ENCODE measurements at places on chromosomes 13 and 19.

DNA sequence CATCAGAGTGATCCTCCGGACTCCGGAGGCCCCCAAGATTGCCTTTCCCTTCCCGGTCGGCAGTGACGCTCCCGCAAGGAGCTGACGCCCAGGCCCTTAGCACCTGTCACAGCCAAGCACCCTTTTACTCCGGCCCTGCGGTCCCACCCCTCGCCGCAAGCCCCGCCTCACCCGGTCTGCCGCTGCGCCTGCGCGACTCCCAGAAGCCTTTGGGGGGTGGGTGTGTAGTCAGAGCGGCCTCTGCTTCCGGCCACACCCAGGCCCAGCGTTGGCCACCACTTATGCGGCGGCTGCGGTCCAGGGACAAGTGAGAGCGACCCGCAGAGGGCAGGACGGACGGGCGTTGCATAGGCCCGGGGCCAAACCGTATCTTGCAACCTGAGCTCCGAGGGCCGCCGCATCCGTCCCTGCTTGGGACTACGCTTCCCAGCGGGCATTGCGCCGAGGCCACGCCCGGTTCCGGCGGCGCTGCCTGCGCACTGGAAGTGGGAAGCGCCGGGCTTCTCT is 441 bp upstream of the ZFP28 start:
- peak; percentile 90 for DNase-seq

DNA sequence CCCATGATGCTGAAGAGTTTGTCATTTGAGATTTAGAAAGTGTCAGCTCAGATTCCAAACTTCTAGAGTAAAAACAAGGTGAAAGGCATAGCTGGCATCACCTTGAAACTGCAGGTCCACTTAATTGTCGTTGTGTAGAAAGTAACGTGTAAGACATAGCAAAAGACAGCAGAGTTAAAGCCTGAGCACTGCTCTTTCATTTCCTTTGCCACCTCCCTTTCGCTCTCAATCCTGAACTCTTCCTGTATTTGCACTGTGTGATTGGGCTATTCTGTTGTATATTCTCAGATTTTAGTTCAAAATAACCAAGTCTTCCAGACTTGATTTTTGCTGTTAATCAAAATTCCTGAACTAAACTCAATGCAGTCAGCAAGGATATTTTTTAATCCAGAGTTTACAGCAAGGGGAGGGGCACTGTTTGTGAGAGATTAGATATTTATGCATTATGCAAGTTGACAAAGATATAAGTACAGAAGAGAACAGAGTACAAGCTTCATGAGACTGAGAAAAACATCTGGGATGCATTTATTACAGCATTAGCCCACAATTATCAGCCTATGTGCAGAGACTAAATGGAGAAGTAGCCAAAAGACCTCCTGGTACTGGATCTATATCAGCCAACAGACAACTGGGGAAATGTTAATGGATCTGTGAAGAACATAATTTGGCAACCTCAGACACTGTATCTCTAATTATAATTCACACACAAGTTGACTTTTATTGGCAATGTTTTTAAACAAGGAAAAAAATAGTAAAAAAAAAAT is 328.6 kb downstream of the SUCLA2 start:
- no peak for DNase-seq

GRCh38 chr19:35038623-35039512 is 2.7 kb upstream of the HPN start:
- DNase-seq, result no peak

DNA sequence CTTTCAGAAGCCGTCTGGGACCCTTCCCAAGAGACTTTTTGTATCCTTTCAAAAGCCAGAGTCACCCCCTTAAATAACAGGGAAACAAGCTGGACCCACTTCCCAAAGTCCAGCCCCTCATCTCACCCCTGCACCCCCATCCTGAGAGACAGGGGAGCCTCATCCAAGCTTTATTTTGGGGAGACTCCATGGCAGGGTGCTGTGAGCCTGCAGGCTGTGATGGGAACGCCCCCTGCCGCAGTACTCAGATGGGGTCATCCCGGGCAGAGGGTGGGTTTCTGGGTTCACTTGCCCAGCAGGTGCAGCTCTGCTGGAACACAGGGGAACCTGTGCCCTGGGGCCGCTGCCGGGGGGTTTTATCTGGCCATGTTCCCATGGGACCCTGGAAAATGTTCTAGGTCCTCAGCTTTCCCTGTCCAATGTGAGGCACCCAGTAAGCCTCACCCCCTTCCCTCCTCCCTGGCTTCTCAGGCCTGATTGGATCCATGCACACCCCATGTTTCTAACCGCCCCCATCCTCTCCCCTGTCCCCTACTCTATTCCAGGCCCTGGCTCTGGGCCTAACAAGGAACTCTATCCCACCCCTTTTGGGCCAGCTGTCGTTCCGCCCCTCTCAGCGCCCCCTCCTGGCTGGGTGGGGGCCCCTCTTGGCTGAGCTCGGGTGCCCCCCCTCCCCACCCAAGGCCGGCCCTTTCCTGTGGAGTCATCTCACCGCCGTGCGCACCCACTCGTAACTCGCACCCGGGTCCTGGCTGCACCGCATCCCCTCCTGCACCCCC is 1.0 kb downstream of the HIF3A start:
- no peak for DNase-seq

DNA sequence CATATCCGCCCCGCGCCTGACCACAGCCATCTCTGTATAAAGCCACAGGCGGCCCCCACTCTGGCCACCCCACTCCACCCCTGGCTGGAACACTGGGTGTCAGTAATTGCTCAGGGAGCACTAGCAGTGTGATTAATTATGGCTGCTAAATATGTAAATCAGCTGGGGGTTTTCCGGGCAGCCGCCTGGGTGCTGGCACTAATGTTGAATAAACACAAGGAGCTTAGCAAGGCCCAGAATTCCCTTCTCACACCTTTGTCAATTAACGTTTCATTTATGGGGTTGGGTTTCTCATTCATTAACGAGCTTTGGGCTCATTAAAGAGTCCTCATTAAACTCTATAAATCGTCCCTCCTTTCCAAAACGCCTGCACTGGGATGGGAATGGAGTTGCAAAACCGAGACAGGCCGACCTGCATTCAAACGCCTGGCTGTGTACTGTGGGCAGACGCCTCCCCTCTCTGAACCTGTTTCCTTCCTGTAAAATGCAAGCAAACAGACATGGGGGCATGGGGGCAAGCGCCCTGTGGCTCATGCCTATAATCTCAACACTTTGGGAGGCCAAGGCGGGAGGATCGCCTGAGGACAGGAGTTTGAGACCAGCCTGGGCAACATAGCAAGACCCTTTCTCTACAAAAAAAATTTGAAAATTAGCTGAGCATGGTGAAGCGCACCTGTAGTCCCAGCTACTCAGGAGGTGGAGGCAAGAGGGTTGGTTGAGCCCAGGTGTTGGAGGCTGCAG is 17.7 kb upstream of the OLFM2 start:
- no peak for DNase-seq

DNA sequence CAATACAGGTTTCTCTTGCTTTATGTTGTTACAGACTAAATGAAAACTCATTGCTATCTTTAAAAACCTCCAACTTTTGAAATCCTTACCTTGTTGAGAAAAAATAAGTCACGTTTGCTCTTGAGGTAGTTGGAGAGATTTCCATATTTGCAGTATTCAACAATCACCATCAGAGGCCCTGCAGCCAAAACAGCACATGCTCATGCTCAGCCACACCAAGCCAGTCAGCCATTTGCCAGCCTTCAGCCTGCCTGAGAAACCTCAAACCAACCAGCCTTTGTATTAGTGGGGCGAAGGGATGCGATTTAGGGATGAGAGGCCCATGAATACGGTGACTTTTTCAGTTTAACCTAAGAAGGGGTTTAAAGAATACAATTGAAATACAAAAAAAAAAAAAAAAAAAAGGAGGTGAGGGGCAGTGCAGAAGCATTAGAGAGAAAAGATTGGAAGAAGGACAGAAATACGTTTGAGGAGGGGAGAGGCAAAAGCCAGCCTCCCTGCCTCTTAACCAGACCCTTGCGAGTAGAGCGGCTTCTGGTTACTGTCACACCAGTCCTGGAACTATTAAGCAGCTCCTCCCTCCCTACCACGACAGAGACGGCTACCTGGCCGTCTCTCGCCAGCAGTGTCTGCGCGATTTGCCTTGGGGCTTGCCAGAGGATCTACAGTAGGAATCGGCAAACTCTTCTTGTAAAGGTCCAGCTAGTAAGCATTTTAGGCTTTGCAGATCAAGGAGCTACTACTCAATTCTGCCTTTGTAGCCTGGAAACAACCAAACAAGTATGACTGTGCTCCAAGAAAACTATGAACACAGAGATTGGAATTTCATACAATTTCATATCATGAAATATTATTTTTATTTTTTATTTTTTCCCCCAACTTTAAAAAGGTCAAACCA is 167.3 kb downstream of the FLT1 start:
- no peak for DNase-seq

DNA sequence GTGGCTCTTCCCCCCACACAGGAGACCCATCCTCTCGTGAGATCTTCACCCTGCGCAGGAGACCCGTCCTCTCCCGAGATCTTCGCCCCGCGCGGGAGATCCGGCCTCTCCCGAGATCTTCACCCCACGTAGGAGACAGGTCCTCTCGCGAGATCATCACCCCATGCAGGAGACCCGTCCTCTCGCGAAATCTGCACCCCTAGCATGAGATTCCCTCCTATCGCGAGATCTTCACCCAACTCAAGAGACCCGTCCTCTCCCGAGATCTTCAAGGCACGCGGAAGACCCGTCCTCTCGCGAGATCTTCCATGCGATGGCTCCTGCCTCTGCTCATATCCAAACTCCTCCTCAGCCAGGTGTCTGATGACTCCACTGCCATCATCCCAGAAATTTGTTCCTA is 24.3 kb downstream of the LAIR2 start:
- no peak for DNase-seq

- DNase-seq, result no peak
Measured at GRCh38 chr19:806815-807421, 9.7 kb downstream of the PTBP1 start.

DNA sequence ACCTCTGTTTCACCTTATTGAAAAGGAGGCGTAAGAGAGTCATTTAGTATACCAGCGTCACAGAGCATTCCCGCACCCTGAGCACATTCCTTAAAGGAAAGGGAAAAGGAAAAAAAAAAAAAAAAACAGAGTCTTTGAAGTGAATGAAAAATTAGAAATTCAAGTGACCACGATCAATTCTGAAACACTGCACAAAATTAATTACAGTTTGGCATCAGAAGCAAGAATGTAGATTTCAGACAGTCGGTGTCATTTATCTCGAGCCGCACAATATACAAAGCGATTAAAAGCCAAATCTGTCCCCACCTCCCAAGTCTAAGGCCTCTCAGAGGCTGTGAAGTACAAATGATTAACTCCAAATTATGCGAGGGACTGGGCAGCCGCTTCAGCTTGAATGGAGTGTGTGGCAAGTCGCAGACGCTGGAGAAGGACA is 173.7 kb upstream of the ZNF507 start:
- DNase-seq, result no peak

DNA sequence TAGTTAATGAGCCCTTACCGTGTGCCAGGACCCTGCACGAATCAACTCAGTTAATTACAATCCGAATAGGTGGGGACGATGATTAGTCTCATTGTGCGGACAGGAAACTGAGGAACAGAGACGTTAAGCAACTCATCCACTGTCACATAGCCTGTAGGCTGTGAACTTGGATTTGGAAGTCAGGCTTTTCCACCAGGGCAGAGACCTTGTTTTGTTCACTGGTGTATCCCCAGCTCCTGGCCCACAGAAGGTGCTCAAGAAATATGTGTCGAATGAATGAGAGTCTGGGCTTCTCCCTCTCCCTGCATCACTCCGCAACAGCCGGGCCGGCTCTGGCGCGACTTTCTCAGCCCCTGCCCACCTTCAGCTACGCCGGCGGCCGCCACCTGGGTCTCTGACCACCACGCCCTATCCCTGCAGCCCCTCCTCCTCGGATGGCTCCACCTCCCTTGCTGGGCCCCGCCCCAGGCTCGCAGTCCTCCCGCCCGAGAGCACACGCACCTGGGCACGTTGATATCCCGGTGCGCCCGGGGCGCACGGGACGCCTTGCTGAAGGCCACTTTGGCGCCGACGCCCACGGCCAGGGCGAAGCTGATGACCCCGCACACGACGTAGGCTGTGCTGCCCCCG is 1.3 kb downstream of the SHISA7 start:
- DNase-seq, result peak; percentile 39

- peak; percentile 50 for DNase-seq
Measured at GRCh38 chr13:25901460-25902376, 150.1 kb downstream of the SHISA2 start.

DNA sequence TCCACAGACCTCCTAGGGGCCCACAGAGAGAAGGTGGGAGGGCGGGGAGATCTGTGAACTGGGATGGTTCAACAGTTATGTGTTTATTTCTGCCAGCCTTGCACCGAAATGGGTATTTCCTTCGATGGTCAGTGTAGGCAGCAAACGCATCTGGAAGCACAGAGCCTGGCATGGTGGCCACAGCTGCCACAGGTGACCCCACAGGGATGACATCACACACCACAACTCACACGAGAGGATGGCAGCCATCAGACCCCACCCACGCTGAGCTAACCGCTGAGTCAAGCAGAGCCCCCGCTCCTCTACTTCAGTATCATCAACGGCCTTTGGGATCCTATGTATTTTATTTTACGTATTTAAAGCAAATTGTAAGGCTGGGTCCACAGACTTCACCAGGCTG is 37.4 kb downstream of the NAXD start:
- DNase-seq, result no peak

DNA sequence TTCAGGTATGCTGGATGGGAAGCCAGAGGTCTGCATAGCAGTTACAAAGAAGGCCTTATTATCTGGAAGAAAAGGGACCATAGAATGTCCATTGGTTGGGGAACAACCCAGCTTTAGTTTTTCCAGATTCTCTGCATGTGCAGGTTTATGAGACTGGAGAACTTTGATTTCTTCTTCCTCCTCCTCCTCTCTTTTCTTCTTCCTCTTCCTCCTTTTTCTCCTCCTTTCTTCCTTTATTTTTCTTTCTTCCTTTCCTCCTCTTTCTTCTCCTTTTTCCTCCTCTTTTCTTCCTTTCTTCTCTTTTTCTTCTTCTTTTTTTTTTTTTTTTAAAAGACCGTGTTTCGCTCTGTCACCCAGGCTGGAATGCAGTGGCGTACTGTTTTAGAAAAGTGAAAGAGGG is 30.9 kb downstream of the EPN1 start:
- no peak for DNase-seq

DNA sequence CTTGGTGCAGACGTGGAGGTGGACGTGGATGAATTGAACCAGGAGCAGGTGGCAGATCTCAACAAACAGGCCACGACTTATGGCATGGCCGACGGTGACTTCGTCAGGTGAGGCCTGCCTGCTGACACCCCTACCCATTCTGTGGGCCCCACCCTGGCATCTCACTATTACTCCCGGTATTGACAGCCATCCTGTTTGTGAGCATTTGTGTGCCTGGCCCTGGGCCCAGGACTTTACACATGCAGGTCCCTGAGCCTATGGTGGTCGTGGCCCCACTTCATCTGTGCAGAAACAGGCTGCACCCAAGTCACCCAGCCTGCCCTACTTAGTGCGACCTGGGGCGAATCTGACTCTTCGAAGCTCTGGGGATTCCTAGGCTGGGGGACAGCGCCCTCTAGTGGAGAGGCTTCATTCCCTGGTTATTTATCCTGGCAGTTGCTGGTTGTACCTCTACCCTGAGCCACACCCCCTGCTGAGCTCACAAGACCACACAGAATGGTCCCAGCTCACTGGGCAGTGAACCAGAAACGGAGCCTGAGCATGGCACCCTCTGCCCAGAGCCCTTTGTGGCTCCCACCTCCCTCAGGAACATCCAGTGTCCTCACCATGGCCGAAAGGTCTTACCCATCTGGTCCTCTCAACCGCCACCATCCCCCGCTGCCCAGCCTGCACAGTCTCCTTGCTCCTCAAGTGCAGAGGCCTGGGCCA is 16.9 kb downstream of the ZNF296 start:
- DNase-seq, result peak; percentile 76

- DNase-seq, result no peak
Measured at GRCh38 chr13:40143106-40143505, 487.6 kb downstream of the COG6 start.

- no peak for DNase-seq
Measured at GRCh38 chr13:41460074-41460465, 2.7 kb downstream of the RGCC start.
